Activated CD4-positive, CD25-positive, alpha-beta regulatory T cell treated with anti-CD3 and anti-CD28 coated beads, Interleukin-2, amount 50 U/mL, for 24 hours (primary cell): ENCODE measurements at places on chromosomes 4 and X.

- no peak for ATAC-seq
Measured at GRCh38 chr4:1572964-1573720, 111.0 kb downstream of the FAM53A start.

DNA sequence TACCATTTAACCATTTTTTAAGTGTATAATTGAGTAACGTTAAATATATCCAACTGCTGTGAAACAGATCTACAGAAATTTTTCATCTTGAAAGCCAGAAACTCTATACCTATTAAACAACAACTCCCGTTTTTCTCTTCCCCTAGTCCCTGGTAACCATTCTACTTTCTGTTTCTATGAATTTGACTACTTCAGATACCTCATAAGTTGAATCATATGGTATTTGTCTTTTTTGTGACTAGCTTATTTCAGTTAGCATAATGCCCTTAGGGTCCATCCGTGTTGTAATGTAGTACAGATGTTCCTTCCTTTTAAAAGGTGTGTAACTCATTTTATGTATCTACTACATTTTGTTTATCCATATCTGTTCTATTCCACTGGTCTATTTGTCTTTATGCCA is 48.7 kb downstream of the STAG2 start:
- peak; percentile 82 for ATAC-seq

GRCh38 chrX:9846631-9847030 is 60.4 kb downstream of the SHROOM2 start:
- no peak for ATAC-seq

- ATAC-seq: no peak
Measured at GRCh38 chr4:54872261-54872660, 214.5 kb downstream of the KIT start.

GRCh38 chr4:67694662-67695061 is 6.3 kb downstream of the UBA6 start:
- no peak for ATAC-seq

DNA sequence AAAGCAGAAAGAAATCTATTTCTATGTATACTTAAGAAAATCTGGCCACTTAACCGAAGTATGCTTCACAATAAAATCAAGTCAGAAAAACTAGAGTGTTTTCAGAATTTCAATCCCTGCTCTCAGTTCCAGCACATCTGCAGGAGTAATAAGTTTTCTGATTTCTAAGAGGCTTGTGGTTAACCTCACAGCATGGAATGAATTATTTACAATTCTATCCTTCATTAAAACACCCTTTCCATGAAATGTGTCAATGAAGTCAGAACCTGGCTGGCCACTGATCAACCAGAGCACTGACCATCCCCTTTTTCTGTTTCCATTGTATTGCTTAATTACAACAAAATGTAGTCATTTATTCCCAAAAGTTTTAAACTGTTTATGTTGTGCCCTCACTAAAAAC is 781.4 kb upstream of the INTU start:
- ATAC-seq: no peak

DNA sequence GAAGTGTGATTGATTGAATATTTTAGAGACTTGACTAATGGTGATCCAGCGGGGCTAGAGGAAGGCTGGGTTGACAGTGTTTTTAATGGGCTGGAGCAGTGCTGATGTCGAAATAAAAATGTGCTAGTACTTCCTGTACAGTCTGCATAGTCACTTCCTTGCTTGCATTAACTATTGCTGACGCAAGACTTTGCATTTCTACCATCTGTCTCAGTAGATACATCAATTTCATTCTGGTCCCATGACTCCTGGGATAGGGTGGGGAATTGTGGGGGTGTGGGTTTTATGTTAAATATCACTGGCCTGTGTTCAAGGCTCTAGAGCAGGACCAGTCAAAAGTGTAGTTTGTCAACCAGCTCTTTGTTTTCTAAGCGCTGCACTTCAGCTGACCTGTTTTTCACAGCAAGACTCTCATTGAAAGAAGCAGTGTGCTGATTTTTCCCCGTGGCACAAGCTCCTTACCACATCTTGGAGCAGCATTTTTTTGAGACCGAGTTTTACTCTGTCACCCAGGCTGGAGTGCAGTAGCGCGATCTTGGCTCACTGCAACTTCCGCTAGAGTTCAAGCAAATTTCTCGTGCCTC is 35.2 kb upstream of the PHEX start:
- ATAC-seq: peak; percentile 17

- no peak for ATAC-seq
Measured at GRCh38 chr4:40596522-40596921, 33.1 kb downstream of the RBM47 start.

- no peak for ATAC-seq
Measured at GRCh38 chrX:78019586-78020483, 50.4 kb upstream of the PGAM4 start.

- ATAC-seq: no peak
Measured at GRCh38 chr4:177006331-177006730, 213.6 kb upstream of the VEGFC start.

DNA sequence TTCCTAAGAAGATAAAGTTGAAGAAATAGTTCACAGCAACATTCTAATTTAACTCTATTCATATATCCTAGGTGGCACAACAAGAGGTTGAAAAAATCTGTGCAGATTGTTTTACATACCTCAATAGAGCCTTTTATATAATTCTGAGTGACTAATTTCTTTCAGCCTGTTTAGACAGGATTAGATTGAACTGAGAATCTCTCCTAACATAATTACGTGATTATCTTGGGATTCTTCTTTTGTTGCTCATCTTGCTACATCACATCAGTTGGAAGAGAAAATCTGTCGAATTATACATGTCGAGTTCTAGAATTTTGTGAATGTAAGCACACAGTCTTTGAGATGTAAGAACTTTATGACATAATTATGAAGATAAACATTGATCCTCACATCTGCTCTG is 1873.7 kb upstream of the IGFBP7 start:
- ATAC-seq: no peak

DNA sequence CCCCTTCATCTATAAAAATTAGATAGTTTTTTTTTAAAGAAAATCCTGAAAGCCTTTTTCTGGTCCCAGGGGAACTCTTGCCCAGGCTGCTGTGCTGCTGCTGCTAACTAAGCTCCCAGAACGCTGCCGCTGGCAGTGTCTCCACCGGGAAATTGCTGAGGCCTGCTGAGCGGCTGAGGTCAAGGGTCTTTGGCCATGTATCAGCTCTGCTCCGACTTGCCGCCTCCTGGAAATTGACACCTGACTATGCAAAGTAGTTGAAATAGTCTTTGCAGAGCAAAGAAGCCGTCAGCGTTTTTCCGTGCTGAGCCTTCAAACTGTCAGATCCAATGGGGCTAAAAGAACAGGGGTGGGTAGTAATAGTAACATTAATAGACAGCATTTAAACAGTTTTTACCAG is 839 bp downstream of the QDPR start:
- ATAC-seq: no peak

- ATAC-seq: no peak
Measured at GRCh38 chr4:109444182-109444844, 10.7 kb downstream of the SEC24B start.

DNA sequence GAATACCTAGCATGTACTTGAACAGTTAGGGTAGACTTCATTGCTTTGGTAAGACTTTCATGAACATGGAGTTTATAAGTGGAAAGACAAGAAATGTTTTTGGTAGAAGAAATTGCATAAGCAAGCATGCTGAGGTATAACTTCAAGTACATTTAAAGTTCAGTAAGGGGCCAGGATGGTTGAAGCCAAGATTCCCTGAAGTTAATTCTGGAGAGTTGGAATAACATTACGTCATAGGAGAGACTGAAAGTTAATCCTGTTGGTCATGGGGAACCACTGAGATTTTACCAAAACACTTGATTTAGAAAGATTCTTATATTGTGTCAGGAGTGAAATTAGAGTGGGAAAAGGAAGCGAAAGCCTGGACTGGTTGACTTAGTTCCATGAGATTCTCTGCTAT is 767.5 kb upstream of the MAGEB2 start:
- ATAC-seq: no peak

- ATAC-seq: no peak
Measured at GRCh38 chr4:20570981-20571715, 129.1 kb upstream of the PACRGL start.

DNA sequence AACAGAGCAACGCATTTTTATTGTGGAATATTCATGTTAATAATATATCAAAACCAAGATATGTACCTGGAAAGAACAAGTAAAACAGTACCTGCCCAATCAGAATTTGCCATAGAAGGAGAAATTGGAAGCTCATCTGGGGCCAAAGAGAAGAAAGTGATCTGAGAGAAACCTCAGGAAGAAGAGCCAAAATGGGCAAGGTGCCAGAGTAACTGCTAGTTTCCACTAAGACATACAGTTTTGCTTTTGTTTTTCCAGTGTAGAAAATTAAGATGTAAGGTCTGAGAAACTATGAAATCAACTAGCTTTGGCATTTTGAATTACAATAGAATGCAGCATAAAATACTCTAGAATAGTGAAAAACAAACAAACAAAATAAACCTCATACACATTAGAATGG is 2201.2 kb downstream of the ARAP2 start:
- no peak for ATAC-seq

- no peak for ATAC-seq
Measured at GRCh38 chr4:119139822-119140252, 4.2 kb downstream of the MYOZ2 start.

- no peak for ATAC-seq
Measured at GRCh38 chrX:15269618-15270521, at the start of gene ASB9. ASB9 (minus strand) TSS chrX:15270083; CDS start chrX:15269874, 209 bp downstream.
